ENCODE measurements at places on chromosomes 12 and 14.
A peak's percentile ranks its signal among the peaks of the same experiment; 100 is the strongest.

DNA sequence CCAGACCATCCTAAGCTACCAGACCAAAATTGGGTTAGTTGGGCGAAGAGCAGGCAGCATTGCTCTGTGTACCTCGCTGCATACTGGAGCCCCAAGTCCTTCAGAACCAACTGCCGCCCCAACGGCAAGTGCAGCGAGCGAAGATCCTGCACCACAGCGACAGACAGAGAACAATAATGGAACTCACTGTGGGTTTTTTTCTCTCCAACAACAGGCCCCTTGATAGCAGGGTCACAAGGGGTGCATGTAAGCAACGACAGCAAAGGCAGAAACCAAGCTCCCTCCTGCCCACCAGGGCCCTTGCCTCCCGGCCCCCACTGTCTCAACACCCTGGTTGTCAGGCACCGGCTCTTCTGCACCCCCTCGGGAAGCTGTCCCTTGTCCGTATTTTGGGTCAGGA, 39.0 kb downstream of the RNF34 start:
- no peak for DNase-seq

- DNase-seq: no peak
Observed at GRCh38 chr12:16056910-16057309, 145.8 kb downstream of the DERA start.

DNA sequence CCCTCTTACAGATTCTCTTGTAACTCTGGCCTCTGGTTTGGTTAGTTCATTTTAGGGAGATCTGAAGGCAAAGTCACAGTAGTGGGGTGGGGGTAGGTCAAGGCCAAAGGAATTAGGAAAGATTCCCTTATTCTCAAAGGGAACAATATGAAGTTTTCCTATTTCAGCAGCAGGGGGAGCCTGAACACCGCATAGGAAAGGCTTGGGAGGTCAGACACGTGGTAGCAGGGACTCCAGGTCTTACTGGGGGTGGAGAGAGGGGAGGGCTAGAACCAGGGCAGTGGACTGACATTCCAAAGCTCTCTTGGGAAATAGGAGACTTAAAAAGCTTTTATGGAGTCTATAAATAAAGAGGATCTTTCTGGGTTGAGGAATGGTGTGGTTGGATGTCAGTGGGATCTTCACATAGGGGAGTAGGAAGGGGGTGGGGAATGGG, 1.3 kb downstream of the ZC3H10 start:
- peak; percentile 70 for DNase-seq

DNA sequence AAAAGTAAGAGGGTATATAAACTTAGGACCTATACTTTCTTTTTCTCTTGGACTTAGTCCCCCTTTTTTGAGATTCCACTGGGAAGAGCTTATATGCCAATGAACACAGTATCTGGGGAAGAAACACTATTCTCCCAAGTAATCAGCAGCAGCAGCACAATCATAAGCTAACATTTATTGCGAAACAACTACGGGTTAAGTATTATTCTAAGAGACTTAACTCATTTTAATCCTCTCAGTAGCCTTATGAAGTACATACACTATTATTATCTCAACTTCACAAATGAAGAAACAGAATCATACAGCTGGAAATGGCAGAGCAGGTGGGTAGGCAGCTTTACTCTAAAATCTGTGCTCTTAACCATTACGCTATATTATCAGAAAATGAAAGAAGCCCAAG, 27.9 kb downstream of the BAZ2A start:
- no peak for DNase-seq

DNA sequence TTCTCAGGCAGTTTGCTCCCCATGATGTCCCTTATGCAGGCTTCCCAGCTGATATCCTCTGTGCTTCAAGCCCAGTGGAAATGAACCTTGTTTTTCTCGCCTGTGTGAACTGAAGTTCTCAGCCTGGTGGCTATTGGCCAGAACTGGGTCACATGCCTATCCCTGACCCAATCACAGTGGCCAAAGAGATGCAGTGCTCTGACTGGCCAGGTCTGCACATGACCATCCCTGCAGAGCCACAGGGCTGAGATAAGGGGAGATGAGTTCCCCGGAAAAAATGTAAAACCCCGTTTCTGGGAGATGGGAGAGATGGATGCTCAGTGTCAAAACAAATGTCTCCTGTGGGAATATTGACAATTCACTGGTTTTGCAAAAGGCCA, 34.7 kb upstream of the FZD10 start:
- no peak for DNase-seq

- DNase-seq: no peak
Observed at GRCh38 chr12:86662464-86662863, 406.3 kb upstream of the MGAT4C start.

GRCh38 chr12:44717612-44718011, 158.5 kb downstream of the NELL2 start:
- DNase-seq: no peak
